ENCODE measurements at places on chromosomes 5 and 9.

- no peak for DNase-seq
Observed at GRCh38 chr5:124803617-124804323, 57.3 kb upstream of the ZNF608 start.

DNA sequence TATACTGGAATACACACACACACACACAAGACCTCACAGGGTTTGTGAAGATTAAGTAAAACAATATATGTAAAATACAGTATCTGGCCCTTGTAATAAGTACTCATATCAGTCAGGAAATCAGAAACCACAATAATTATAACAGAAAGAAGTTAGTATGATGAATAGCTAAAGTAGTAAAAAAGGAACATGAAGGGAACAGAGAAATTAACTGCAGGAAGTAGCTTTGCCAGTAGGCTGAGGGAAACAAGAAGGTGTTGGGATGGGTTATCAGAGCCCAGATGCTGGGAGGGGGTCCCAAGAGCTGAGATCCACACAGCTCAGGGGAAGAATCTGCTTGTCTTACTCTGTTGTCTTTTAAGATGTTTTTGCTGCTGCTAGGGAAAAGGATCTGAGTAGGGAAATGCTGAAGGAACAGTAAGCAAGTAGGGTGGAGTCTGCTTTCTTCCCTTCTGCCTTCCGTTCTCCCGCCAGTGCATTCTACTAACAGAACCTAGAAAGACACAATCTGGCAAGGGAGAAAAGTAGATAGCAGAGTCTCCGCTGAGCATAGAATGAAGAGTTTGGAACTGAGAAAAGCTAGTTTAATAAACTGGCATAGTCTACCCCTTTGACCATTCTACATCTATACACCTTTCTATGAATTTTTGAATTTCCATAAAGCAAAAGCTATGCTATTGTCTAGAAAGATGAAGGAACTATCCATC is 55.3 kb upstream of the ALDH1A1 start:
- no peak for DNase-seq

DNA sequence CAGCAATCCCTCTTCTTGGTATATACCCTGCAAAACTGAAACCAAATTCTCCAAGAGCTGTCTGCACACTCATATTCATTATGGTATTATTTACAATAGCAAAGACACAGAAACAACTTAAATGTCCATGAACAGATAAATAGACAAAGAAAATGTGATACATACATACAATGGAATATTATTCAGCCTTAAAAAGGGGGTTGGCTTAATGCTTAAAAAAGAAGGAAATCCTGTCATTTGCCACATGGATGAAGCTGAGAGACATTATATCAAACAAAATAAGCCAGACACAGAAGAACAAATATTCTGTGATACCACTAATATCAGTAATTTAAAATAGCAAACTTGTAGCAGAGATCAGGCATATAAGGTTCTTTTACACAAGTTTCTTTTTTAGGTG is 46.5 kb upstream of the GAS1 start:
- no peak for DNase-seq

DNA sequence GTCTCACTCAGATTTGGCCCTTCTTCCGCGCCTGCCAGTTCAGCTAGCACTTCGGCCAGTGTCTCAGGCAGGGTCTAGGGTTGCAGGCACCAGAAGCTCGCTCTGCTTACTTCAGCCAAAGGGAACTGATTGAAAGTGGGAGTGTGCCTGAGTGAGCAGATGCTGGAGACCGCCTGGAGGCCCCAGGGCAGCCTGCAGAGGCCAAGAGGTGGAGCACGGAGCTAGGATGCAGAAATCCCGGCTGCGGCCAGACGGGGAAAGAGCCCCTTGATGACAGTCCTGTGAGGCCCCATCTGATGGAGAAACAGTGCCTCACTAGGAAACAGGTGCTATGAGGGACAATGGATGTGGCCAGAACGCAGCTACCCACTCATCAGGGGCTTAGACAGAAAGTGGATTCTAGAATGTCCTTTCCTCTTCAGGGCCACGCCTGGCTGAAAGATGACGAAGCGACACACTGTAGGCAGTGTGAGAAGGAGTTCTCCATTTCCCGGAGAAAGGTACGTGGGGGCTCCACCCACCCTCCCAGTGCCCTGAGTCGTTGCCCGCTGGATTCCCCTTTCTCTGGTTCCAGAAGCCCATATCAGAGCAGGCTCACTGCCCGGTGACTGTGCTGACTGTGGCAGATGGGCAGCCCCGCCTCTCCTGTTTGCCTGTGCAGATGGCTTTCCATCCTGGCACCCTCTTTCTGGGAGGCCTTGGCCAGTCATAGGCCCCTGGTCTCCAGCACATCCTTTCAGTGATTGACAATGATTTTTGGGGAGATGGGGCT is 16.1 kb downstream of the HNRNPH1 start:
- DNase-seq = no peak

DNA sequence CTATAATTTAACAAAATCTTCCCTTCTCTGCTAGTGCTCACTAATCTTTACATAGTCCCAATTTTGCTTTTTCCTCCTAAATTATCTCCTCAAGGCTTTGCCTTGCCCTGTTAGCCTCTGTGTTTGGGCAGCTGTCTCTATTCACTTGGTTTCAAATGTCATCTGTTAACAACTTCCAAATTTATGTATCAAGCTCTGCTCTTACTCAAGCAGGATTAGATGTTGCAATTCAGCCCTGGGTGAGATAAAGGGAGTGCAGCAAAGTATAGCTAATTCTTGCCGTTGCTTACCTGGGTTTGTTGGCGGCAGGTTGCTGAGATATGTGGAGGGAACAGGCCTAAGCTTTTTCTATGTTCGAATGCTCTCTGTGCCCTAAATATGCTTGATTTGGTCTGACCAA is 483.8 kb downstream of the DMAC1 start:
- DNase-seq = no peak

- DNase-seq = no peak
Observed at GRCh38 chr5:33832404-33833236, 59.2 kb downstream of the ADAMTS12 start.

DNA sequence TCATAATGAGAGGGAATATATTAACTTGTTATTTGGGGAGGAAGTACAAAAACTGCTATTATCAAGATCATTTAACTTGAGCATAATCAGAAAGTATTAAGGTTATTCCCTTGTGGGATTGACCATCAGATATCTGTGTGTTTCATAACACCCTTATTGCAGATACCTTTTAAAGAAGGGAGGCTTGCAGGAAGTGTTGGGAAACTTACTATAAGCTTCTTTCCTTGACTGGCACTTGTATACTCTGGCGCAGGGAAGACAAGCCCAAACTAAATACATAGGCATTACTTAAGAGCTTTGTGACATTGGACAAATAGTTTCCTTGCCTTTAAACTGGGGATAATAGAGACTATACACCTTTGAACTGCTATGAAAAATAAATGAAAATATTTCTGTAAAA is 50.9 kb downstream of the PIK3R1 start:
- DNase-seq = no peak

GRCh38 chr9:76646249-76646648 is 118.0 kb upstream of the PCA3 start:
- no peak for DNase-seq

DNA sequence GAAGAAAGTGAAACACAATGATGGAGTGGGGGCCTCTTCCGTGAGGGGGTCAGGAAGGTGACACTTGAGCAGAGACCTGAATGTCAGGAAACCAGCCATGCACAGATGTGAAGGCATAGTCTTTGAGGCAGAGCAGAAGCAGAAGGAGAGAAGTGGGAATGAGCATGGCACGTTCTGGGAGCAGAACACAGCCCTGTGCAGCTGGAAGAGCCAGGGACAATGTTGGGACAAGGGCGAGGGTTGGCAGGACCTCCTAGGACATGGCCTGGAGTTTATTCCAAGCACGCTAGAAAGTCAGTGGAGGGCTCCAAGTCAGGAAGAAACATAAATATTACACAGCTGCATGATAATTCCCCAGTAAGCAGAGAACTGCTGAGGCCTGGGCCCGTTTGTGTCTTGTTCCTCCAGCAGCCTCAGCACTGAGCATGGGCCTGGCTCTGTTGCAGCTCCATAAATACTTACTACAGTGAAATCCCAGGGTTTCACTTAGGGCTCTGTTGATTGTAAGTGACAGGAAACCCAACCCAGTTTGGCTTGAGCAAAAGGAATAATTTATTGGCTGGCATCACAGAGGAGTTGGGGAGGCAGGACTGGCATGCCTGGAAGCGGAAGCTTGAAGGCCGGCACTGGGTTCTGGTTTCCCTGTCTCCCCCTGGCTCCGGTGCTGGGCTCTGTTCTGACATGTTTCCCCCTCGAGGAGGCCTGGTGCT is 66.2 kb downstream of the MVB12B start:
- no peak for DNase-seq

GRCh38 chr5:81698813-81699212 is 52.1 kb downstream of the SSBP2 start:
- no peak for DNase-seq

DNA sequence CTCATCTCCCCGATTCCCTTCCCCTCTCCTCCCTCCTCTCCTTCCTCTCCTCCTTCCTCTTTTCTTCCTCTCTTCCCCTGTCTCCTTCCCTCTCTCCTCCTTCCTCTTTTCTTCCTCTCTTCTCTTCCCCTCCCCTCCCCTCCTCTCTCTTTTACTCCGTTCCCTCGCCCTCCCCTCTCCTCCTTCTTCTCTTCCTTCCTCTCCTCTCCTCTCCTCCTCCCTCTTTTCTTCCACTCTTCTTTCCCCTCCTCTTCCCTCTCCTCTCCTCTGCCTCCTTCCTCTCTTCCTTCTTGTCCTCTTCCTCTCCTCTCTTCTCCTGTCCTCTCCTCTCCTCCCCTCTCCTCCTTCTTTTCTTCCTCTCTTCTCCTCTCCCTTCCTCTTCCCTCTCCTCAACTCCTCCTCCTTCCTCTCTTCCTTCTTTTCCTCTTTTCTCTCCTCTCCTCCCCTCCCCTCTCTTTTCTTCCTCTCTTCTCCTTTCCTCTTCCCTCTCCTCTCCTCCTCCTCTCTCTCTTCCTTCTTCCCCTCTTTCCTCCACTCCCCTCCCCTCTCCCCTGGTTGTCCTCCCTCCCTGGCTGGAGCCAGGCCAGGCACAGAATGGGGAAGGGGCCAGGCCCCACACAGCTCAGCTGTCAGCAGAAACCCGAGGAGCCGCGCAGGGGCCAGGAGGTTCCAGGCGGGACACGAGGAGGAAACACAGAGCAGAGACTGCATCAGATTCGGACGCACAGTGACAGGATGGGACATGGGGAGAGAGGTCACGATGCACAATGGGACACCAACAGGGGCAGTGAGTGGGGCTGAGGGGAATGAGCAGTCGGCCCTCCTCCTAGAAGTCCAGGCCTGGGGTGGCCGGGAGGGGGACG is 48.0 kb downstream of the CAMK2A start:
- DNase-seq = no peak

GRCh38 chr9:35042081-35042604 is 30.3 kb downstream of the VCP start:
- DNase-seq = no peak

- no peak for DNase-seq
Observed at GRCh38 chr9:96491880-96492525, 42.0 kb downstream of the HABP4 start.

DNA sequence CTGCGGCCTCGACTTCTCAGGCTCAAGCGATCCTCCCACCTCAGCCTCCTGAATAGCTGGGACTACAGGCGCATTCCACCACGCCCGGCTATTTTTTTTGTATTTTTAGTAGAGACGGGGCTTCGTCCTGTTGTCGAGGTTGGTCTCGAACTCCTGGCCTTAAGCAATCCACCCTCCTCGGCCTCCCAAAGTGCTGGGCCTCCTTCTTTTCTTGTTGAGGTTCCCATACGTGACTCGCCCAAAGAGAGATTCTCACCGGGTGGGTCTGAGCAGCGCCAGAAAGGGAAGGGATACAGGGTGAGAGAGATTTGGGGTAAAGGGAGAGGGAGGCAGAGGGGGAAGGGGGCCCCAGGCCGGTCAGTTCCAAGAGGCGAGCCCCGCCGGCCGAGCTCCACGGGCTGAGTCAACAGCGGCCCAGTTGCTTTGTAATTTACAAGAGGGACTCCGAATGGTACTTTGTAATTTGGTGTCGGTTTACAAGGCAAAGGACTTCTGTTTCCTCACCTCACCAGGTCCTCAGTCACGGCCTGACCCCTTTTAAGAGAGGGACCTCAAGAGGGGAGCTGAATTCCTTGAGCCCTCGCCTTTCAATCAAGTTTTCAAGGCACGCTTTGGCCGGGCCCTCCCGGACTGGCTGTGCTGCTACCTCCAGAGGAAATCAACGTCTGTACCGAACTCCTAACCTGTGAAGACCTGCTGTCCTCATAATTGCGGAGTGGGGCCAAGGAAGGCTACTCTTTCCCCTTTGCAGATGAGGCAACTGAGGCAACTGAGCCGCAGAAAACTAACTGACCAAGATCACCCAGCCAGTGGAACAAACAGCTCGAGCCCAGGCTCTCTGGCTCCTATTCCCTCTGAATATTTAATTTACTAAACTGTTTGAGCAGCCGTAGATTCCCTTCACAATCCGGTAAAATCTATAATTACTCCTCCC is 3.3 kb upstream of the DMRT2 start:
- DNase-seq = no peak

DNA sequence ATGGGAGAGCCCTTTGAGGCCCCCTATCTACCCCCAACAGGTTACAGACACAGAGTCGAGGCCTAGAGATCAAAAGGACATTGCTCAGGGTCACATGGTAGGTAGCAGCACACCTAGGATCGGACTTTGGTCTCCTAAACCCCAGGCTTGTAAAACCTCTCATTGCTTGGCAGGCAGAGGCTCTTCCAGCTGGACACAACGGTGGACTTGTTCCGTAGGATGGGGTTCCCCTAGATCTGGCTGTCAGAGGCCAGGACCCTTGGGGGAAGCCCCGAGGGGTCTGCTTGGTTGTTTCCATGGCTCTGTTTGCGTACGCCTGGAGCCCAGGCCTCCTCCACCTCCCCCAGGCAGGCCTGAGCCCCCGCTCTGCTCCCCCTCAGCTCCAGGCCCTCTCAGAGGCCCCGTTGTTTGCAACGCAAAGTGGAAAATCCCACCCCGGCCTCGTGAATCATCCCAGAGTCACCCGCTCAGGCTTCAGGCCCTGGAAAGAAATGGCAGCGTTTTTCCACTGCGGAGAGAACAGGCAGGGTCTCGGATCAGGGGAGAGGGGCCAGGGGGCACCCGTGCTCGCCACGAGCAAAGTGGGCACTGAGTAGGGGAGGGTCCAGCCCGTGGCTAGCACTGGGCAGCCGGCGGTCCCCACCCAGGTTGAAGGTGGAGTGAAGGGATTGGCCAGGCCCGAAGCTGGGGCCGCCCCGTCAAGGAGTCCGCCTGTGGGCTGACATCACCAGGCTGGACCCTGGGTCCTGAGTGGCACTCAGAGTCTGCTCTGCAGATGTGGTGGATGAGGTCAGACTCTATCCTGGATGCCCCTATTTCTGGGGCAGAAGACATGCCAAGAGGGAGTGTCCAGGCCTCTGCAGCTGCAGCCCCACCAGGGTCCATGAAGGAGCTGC is 19.8 kb downstream of the COL27A1 start:
- DNase-seq = no peak

GRCh38 chr9:107520186-107520585 is 30.6 kb upstream of the KLF4 start:
- DNase-seq = no peak

GRCh38 chr5:9188131-9188530 is 357.7 kb downstream of the SEMA5A start:
- DNase-seq = no peak

GRCh38 chr9:98999152-98999525 is 55.4 kb downstream of the COL15A1 start:
- DNase-seq = no peak
